ENCODE measurements at places on chromosomes 16 and 17. TPM values are rescaled to one million over a fixed set of nuclear protein-coding genes. Genes with fewer than 3 reads are reported as not detected.

The PKMYT1 gene
- not detected for total RNA-seq

The TMEM97 gene
- 3.1 TPM for total RNA-seq

The AGRP gene
- not detected for total RNA-seq

The KRTAP9-4 gene
- not detected for total RNA-seq

The OMG gene
- not detected for total RNA-seq

The CNGB1 gene
- 0.13 TPM for total RNA-seq

The ODAD4 gene
- 3.0 TPM for total RNA-seq

The PERCC1 gene
- total RNA-seq = 1.7 TPM

The TMEM106A gene
- 12.3 TPM for total RNA-seq

The VPS35 gene
- total RNA-seq = 64.8 TPM

The SUZ12 gene
- total RNA-seq = 32.1 TPM

The CES4A gene
- total RNA-seq = 12.6 TPM

The CACNG3 gene
- total RNA-seq = not detected

The TNFRSF13B gene
- not detected for total RNA-seq

The TP53TG3B gene
- not detected for total RNA-seq

The E2F4 gene
- total RNA-seq = 98.7 TPM

The FBXW10 gene
- 1.2 TPM for total RNA-seq

The ABCC12 gene
- not detected for total RNA-seq

The ATP1B2 gene
- 1.0 TPM for total RNA-seq

The SLC22A31 gene
- not detected for total RNA-seq

The OSGIN1 gene
- total RNA-seq = 20.8 TPM

The BEAN1 gene
- total RNA-seq = 0.38 TPM

The NOD2 gene
- total RNA-seq = 0.92 TPM

The FOXC2 gene
- total RNA-seq = 1.9 TPM

The CHTF8 gene
- 103 TPM for total RNA-seq

The MAF gene
- 67.2 TPM for total RNA-seq

The PNMT gene
- 1.1 TPM for total RNA-seq

The TBC1D28 gene
- not detected for total RNA-seq

The CCDC40 gene
- 17.3 TPM for total RNA-seq

The MYH10 gene
- 40.8 TPM for total RNA-seq

The RFWD3 gene
- 14.6 TPM for total RNA-seq

The ARHGAP44 gene
- total RNA-seq = 20.3 TPM

The CPHXL2 gene
- total RNA-seq = not detected

The ASGR1 gene
- 3.3 TPM for total RNA-seq

The ACSM3 gene
- 1.7 TPM for total RNA-seq

The DPEP3 gene
- not detected for total RNA-seq

The MYCBPAP gene
- total RNA-seq = 0.78 TPM

The PABPN1L gene
- not detected for total RNA-seq

The PRDM7 gene
- not detected for total RNA-seq

The C16orf86 gene
- total RNA-seq = 3.9 TPM

The SLC25A11 gene
- 59.9 TPM for total RNA-seq

The HES7 gene
- total RNA-seq = not detected

The GJD3 gene
- 1.7 TPM for total RNA-seq

The PIK3R6 gene
- total RNA-seq = not detected

The NLGN2 gene
- total RNA-seq = 4.4 TPM

The PLSCR3 gene
- 21.6 TPM for total RNA-seq

The LITAF gene
- 122 TPM for total RNA-seq

The CCDC92B gene
- not detected for total RNA-seq

All from thyroid gland (tissue), 4 donors.